Cortex of kidney (tissue), 1 donor: ENCODE measurements at places on chromosomes 11 and 22.

DNA sequence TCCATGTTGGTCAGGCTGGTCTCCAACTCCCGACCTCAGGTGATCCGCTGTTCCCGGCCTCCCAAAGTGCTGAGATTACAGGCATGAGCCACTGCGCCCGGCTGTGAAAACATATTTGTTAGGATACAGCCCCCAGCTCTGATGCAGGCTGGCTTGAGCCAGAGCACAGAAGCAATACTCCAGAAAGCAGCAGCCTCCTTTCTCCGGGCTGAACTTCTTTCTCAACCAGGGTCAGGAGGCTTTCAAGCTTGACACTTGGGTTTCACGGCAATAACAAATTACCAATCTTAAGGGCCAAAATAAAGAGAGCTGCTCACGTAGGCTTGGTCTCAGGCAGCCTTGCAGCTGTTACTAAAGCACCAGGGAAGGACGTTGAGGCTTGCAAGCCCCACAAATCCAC lies 10.8 kb upstream of the CECR2 start:
- DNase-seq, result no peak

DNA sequence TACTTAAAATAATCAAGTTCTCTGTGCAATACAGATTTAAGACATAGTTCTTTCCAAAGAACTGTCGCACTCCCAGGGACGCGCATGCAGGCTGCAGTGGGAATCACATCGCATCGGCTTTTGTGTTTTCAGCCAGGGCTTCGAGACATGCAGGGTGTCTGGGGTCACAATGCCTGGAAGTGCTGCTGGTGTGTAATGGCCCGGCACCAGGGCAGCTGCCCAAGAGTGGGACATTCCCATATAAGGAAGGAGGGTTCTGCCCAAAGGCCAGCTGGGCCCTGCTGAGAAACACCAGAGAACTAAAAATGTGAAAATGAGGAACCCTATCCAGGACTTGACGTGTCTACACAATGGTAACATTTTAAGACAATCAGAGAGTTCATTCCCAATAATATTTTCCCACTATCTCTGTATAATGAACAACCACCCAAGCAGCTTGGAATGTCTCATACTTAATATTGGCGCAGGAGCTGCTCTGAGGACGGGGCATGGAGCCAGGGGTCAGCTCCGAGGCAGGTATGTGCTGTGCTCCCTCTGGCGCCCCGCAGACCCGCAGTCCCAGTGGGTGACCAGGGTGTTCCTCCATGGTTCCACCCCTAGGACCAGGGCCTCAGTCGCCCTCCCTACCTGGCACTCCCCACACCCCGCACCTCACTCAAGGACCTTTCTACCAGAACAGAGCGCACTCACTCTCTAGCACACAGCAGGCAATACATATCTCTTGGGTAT lies 11.3 kb downstream of the MCAT start:
- DNase-seq, result no peak

- no peak for DNase-seq
Observed at GRCh38 chr22:37196539-37197450, 8.7 kb upstream of the C1QTNF6 start.

GRCh38 chr11:114606003-114606801 lies 10.6 kb upstream of the NXPE4 start:
- no peak for DNase-seq

DNA sequence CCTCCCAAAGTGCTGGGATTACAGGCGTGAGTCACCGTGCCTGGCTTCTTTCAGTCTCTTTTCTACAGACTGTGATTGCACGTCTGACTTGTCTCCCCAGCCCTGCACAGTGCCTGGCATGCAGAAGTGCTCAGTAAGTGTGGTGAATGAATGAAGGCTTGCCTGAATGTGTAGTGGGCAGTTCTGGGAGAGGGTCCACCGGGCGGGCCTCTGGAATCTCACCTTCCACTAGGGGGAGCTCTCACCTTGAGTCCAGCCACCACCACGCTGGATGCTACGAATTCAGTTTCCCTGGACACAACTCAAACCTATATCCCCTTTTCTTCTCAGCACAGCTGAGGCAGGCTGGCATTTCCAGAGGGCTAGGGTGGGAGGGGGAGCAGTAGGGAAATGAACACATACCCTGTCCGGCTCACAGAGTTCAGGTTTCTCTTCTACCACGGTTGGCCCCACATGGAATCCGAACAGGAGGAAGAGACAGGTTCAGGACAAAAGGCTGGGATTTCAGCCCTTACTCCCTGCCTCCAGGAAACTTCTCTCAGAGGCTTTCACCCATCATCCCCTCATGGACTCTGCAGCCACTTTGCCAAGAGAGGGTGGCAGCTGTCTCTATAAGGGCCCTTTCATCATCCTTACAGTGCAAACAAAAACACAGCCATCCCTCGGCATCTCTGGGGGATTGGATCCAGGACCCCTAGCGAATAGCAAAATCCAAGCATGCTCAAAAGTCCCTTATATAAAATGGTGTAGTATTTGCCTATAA lies 86.8 kb downstream of the NECTIN1 start:
- DNase-seq, result no peak
